Fibroblast of villous mesenchyme (primary cell): ENCODE measurements at places on chromosomes 7 and 10.

- peak; percentile 48 for DNase-seq
Measured at GRCh38 chr7:120735791-120736190, 122.2 kb downstream of the TSPAN12 start.

GRCh38 chr10:114683162-114683561 lies 25.1 kb upstream of the ABLIM1 start:
- no peak for DNase-seq

GRCh38 chr10:97224483-97225435 lies 39.0 kb upstream of the SLIT1 start:
- DNase-seq = no peak

DNA sequence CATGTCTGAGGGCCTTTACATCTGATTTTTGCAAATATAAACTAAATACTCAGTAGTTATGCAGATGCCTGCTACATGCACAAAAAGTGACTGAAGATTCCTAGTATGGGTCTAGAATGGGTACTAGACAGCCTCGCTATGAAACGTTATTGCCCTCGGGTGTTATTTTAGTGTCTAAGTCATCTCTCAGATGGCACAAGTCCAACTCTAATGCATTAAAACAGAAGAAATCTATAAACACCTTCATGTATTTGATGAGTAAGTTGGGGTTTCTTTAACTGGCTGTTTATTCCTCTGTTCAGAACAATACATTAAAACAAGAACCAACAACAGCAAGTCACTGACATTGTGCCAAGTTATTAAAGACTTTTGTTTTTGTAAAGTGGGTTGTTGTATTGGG lies 41.6 kb downstream of the TEX36 start:
- no peak for DNase-seq

DNA sequence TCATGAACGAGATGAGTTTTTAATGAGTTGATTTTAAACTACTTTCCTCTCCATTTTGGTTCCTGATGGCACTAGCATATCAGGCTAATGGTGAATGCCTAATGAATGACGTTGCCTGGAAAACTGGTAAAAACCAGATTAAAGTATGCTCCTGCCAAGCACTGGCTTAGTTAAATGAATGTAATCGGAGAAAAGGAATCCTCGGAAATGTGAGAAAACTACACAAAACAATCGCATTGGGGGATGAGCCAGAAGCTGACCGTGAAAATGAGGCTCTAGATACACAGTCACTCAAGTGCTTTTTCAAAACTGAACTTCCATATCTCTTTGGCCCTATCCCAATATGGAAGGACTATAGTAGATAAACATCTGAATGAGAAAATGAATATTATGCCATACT lies 153.8 kb upstream of the COL1A2 start:
- no peak for DNase-seq

DNA sequence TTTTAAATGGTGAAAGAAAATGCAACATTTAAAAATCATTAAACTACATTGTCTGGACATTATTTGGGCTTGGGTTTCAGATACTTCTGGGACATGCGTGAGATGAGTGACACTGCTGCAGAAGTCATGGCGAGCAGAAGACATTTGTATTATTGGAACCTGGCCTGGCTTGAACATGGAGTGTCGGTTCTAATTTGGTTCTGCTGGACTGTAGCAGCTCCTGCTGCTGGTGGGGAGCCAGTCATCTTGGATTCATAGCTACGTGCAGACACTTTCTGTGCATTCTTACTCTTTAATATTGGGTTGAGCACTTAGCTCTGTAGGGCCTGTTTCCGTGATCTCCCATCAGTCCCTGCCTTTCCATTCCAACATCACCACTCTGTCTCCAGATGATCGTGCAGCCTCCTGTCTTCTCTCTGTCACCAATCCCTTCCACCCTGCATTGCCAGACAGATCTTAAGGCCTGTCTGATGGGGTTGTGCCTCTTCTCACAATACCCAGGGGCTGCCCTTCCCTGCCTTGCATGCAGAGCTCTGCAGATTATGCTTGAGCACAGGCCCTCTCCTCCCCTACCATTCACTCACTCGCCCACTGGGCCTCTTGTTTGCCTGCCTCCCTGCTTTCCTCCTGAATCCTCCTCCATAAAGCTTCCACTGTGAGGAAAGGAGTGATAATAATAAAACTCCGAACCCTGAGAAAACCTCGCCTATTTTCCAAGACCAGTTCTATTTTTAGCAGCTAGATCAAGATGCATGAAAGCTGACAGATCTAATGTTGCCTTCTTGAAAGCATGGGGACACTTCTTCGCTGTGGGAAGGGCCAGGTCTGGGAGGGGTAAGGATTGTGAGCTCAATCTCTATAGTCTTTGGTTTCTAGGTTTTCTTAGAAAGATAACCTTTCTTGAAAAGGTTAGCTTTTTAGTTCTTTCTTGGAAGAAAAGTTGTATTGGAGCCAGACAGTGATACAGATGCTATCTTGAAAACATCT lies 32.9 kb downstream of the CELF2 start:
- no peak for DNase-seq

DNA sequence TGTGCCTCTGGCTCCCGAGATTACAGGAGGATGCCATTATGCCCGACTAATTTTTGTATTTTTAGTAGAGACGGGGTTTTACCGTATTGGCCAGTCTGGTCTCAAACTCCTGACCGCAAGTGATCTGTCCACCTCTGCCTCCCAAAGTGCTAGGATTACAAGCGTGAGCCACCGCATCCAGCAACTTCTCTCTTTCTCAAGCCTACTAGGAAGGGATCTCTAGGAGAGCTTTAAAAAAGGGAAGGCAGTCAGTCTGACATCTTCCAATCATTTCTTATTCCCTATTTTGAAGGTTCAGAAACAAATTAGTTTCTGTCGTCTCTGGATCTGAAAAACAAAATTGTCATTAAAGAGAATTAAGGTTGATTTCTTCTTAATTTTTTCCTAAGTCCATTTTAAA lies 2.5 kb upstream of the TMEM26 start:
- DNase-seq = no peak

DNA sequence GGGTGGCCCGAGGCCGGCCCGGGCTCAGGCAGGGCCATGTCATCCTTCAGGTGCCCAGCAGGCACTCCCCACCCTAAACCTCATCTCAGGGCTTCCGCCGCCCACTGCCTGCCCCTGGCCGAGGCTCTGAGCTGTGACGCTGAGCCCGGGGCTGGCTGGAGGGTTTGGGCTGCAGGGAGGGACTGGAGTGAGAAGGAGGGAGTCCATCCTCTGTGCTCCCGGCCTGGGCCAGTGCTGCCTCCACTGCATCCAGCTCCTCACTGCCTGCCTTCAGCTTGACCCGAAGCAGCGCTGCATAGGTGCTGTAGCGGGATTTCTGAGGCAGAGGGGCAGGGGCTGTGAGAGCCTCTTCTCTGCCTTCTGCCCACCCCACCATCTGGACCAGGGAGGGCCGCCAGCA lies 7.6 kb downstream of the NFKB2 start:
- no peak for DNase-seq

- DNase-seq = no peak
Measured at GRCh38 chr10:12504628-12505027, 155.3 kb downstream of the CAMK1D start.

- DNase-seq = peak; percentile 7
Measured at GRCh38 chr7:18607025-18607424, 111.5 kb downstream of the HDAC9 start.

- peak; percentile 88 for DNase-seq
Measured at GRCh38 chr7:29606287-29606721, 42.7 kb downstream of the PRR15 start.

DNA sequence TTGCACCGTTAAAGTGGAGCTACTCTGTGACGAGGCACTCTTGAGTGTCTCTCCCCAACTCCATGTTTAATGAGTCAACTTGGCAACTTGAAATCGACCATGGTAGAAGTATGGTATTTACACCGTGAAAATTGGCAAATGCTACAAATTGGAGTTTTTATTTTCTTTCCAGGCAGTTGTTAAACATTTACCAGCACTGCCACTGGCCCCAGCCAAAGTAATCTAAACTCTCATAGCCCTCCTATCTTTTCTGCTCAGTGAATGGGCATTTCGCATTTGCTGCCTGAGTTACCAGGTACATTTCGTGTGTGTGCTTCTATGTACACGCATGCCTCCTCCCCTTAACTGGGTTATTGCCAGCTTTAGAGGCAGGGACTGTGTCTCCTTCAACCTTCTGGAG lies 83.3 kb downstream of the NHLRC2 start:
- DNase-seq = no peak

DNA sequence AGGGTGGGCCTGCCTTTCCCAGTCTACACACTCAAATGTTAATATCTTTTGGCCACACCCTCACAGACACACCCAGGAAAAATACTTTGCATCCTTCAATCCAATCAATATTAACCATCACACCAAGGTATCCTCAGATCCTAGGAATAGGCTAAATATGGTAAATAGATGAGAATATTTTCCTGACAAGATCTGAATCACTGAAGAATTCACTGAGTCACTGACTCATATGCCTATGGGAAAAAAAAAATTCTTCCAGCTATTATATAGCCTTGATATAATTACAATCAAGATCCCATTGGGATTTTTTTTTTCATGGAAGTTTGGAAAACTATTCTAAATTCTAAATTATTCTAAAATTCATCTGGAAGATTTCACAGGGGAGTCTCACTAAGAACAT lies 65.8 kb downstream of the INHBA start:
- no peak for DNase-seq

GRCh38 chr10:65306201-65306600 lies 1619.6 kb upstream of the LRRTM3 start:
- DNase-seq = peak; percentile 4

DNA sequence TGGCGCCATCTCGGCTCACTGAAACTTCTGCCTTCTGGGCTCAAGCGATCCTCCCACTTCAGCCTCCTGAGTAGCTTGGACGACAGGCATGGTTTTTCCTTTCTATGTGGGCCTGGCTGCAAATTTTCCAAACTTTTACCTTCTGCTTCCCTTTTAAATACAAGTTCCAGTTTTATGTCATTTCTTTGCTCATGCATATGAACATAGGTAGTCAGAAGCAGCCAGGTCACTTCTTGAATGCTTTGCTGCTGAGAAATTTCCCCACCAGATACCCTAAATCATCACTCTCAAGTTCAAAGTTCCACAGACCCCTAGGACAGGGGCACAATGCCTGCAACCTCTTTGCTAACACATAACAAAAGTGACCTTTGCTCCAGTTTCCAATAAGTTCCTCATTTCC lies 21.6 kb upstream of the RPEL1 start:
- DNase-seq = no peak

- peak; percentile 41 for DNase-seq
Measured at GRCh38 chr7:23490357-23491135, 20.3 kb upstream of the IGF2BP3 start.

DNA sequence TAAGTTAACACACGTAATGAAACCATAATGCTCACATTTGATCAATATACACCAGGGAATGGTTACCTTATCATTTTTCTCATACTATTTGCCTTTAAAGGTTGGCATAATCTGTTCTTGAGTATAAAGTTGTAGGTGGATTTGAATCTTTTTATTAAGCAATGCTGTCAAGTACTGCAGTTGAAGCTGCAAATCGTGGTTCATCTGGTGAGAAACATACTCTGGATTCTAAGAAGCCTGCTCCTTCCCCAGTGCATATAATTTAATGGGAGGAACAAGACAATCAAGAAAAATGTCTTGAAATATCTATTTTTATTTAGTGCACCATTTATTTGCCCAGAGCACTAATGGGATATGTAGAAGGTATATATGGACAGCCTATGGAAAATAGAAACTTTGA lies 68.7 kb upstream of the DLX6 start:
- DNase-seq = no peak

DNA sequence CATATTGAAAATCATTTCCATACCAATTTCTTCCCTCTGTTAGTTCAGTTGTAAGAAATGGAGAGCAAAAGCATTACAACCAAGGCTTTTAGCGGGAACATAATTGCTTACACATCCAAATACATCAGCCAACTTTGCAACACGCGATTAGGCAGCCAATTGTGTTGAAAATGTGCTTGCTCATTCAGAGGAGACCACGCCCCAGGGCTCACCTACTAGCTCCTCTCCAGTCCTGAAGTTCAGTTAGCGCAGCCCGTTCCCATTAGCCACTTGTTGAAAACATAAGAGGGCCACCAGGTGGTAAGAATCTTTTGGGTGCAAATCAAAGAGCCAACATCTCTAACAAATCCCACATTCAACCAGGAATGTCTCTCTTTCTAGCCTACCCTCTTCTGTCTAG lies 213.2 kb upstream of the MDFIC start:
- DNase-seq = no peak

- no peak for DNase-seq
Measured at GRCh38 chr10:62373639-62373994, 552 bp upstream of the ZNF365 start.

- no peak for DNase-seq
Measured at GRCh38 chr7:1638215-1638661, 31.8 kb upstream of the ELFN1 start.

DNA sequence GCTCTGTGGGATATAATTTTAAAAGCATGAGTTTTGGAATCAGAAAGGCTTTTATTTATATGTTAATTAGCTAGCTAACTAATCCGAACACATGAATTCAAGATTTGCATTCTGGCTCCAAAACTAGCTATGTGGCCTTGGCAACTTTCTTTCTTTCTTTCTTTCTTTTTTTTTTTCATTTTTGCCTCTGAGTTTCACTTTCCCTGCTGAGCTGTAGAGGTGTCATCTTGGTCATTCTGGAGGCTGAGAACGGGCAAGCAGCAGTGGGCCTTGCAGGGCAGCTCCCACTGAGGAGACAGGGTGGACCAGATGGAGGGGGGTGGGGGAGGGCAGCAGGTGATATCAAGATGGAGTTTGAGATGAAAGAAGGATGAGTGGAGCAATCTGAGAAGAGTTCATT lies 24.8 kb upstream of the SFMBT2 start:
- no peak for DNase-seq

DNA sequence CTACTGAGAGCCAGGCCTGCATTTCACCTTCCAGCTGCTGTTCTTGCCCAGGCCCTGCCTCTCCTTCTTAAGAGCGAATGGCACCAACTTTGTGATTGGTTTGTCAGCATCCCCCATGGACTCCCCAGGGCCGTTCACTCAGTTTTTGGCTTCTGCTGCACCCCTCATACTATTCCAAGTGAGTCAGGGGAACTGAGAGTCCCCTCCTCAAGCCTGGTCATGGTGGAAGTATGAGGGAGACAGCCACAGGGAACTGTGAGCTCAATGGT lies 62.4 kb upstream of the ANTXRL start:
- DNase-seq = no peak

GRCh38 chr10:88473989-88474883 lies 108.9 kb downstream of the RNLS start:
- no peak for DNase-seq

DNA sequence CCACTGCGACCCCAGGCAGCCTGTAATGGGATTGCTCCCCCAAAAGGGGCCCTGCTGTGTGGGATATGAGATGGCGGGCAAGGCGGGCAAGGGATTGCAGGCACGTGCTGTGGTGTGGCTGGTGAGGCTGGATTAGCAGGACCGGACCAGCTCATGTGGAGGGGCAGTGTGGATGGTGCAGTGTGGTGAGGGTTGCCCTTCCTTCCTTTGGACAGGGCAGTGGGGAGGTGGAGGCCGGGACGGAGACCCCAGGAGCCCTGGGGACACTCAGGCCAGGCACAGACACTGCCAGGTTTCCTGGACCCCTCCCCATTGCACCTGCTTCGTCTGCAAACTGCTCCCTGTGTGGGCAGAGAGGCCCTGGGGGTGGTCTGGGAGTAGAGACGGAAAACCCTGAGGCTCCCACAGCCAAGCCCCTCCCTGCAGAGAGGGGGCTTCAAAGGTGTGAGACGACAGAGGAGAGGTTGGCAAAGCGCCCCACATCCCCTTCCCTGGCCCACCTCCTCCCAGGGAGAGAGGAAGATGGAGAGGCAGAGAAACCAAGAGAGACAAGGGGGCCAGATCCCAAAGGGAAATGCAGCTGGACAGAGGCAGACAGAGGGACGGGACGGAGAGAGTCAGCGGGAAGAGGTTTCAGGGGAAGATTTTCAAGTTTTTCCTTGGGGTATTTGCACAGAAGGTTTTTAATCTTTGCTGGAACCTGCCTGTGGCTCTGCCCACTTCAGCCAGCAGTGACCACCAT lies 89.2 kb downstream of the MICALL2 start:
- no peak for DNase-seq
